NB4 (cell line): ENCODE measurements at places on chromosomes 3 and 15.

- no peak for DNase-seq
These were observed 31.2 kb downstream of the DPH6 start for GRCh38 chr15:35514759-35515158.

GRCh38 chr3:146814601-146815315 is 209.6 kb upstream of the PLSCR5 start:
- DNase-seq: no peak

- DNase-seq: no peak
These were observed 192.0 kb upstream of the HES1 start for GRCh38 chr3:193943851-193944517.

GRCh38 chr15:31228980-31229826 is 97.4 kb upstream of the KLF13 start:
- peak; percentile 54 for DNase-seq

DNA sequence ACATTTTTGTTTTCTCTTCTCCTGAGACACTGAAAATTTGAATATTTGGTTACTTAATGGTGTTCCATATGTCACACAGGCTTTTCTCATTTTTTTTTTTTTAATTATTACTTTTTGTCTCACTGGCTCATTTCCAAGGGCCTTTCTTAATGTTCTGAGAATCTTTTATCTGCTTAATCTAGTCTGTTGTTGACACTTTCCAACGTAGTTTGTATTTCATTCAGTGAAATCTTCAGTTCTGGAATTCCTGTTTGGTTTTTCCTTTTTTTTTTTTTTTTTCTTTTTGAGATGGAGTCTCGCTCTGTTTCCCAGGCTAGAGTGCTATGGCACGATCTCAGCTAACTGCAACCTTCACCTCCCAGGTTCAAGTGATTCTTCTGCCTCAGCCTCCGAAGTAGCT is 42.7 kb downstream of the NCK1 start:
- no peak for DNase-seq

DNA sequence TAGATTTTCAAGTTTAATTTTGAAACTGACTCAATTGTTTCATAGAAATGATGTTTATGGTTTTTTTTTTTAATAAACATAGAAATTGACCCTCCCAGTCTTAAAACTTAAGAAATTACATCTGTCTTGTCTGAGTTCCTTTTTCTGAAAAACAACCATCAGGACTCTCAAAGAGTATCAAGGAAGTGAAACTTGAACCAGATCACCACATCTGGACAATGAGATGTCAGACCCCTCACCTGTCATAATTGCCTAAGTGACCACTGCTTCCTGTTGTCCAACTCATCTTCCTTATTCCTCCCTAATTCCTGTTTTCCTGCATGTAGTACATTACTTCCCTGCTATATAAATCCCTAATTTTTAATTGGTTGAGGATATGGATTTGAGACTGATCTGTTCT is 441.5 kb upstream of the ARHGEF26 start:
- peak; percentile 14 for DNase-seq

DNA sequence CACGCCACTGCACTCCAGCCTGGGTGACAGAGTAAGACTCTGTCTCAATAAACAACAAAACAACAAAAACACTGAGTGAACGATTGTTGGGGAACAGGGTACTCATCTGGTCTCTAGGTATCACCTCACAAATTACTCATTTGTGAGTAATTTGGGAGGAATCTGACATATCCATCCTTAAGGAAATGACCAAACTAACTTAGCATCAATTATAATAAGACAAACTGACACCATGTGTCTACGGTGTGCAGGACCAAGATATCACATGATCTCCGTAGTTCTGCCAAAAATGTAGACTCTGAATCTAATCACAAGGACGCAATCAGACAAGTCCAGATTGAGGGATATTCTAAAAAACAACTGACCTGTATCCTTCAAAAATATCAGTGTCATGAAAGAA is 12.0 kb upstream of the DAPK2 start:
- DNase-seq: no peak

DNA sequence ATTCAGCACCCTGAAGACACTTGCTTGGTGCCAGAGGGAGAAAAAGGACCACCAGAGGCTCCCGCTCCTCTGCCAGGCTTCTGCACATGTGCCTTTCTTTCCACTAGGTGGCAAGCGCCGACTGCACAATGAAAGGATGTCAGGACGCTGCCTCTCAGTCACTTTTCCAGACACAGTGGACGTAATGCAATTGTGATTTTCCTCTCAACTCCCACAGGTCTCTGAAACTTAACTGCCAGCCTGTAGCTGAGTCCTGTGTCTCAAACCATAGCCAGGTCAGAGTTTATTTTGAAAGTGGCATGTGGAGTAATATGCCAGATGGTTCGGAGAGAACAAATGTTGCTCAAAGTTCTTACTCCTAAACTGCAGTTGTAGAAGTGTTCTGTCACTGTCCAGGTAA is 162.9 kb downstream of the ITPR1 start:
- DNase-seq: peak; percentile 68

GRCh38 chr15:68821190-68821840 is 620 bp upstream of the ANP32A start:
- peak; percentile 50 for DNase-seq

- DNase-seq: peak; percentile 40
These were observed 31.5 kb upstream of the FAM81A start for GRCh38 chr15:59406446-59406845.

DNA sequence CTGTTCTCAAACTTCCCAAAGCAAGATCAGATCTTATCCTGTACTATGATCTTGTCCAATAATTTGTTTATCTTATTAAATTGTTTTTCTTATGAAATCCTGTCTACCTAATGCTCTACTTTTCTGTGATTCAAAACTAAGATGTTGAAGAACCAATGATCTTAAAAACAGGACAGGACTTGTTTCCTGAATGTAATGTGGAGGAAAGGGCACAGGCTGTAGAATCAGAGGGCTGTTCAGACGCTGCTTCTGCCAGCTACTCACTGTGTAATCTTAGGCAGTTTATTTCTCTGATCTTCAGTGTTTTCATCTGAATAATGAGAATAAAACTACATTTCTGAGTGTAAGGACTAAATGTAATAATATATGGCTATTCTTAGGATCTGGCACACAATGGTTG is 20.1 kb upstream of the DMXL2 start:
- no peak for DNase-seq

- peak; percentile 26 for DNase-seq
These were observed 5.0 kb downstream of the MASP1 start for GRCh38 chr3:187286467-187287059.

DNA sequence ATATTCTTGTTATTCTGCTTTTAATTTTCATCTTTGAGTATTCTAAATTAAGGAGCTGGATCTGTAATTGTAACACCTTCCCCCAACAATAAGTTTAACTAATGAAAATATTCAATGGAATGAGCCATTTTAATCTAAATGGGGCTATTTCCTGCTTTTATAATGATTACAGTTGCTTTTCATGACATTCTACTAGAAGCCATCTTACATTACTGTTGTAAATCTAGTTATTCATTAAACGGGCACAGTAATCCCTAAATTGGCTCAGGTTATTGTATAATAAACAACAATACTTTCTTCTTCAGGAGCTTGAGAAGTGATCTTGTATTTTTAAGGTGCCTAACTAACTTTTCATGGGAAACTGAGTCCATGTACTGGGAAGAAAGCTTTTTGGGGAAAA is 8.5 kb downstream of the FLNB start:
- no peak for DNase-seq

DNA sequence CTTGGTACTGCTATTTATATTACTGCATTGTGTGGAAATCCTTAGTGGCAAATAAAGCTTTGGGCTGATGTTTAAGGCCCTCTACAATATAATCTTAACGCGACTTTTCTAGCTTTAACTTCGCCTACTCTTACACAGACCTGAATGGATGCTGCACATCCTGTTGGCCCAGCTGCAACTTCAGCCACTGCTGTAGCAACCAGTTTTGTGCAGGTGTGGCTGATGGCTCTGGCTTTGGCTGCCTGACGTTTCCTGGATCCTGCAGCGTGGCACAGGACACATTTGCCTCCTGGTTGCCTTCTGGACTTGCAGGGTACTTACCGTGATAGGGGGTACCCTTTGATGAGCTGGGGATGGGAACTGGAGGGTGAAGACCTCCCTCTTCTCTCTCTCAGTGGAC is 20.2 kb upstream of the ERICH6 start:
- DNase-seq: no peak

DNA sequence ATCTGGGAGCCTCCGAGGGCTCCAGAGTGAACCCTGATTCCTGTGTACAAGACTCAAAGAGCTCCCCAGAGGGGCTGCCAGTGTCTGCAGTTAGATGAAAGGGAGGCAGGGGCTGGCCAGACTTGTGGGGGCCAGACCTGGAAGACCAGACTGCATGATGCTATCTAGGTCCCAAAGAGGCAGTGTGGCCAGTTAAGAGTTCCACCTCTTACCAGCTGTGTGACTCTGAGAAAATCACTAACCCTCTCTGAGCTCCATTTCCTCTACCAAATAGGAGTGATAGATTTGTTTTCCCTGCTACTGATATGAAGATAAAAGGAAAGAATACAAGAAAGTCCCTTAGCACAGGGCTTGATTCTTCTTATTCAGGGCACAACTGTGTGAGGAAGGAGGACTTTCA is 29.0 kb downstream of the ACSBG1 start:
- no peak for DNase-seq

DNA sequence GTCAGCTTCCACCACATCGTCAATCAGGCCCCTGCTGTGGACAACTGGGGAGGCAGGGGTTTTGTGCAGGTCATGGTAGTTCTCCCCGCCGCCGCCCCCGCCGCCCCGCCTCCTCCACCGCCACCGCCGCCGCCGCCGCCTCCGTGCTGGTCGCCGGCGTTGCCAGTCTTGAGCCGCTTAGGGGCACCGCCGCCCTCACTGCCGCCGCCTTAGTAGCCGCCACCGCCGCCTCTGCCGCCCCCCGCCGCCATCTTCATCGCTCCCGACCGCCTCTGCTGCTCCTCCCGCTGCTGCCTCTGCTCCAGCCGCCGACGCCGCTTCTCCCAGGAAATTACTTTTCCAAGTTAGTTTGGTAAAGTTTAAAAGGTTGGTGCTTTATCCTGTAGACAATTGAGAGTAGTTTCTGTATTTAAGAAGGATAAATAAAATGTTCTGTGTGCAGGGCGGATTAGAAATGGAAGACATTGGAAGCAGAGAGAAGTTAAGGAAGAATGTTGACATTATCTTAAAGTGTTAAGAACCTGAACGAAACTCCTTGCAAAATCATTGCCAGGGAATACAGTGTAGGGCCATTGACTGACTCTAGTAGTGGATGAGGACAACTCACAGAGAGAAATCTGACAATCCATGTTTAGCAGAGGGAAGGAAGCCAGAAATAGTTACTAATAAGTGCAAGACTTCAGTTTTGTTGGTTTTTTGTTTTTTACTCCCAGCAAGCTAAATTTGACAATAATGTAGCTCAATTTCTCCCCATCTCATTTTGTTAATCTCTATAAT is 53.0 kb upstream of the GOLGA8A start:
- no peak for DNase-seq

GRCh38 chr3:102466001-102466400 is 31.2 kb downstream of the ZPLD1 start:
- DNase-seq: no peak

DNA sequence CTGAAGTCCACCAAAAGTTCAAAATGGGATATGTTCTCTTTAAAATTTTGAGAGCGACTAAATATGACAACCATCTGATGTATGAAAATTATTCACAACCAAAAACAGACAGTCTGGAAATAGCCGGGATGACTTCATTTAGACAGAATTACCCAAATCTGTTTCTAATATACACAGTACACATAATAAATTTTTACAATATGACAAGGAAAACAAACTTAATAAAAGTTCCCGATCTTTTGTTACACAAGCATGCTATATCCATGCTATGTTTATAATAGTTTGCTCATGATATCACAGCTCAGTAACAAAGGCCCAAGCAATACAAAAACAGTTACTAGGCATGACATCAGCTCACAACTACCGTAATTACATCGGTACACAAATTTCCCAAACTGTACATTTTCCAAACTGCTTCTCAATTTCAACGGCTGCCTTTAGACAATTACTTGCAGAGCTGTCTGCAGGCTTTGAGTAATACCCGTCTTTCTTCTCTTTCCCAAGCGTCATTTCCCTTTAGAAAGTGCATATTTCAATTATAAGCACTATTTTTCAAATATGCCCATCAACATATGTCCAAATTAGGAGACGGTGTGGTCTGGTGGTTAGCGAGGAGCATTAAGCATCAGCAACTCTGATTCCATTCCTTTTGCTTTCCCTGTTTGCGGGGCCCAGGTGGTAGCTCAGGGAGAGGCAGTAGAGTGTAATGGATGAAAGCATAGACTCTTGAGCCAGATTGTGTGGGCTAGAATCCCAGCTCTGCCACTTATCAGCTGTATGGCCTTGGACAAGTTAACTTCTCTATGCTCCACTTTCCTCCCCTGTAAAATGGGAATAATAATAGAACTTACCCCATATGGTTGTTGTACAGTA is 481.2 kb downstream of the FOXP1 start:
- no peak for DNase-seq

DNA sequence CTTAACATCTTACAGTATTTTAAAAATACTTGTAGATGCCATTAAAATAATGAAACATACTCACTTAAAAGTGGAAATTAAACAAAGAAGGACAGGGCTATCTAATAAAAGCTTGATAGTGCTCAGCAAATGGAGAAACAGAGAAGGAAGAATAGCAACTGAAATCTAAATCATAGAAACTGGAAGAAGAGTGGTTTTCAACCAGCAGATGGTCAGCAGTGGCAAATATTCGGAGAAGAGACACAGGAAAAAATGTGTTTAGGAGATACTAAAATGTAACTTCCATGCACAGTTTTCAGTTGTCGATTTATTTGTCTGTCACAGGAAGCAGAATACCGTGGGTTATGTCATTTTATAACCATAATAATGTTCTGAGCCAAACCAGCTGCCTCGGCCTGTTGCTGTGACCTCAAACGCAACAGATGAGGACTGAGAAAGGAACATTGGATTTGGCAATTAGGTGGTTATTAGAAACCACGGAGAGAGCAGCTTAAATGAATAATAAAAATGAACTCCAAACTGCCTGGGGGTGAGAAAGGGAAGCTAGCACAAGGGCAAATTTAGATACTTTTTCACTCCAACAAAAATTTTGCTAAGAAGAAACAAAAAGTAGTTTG is 246.6 kb upstream of the KCNMB2 start:
- DNase-seq: no peak

DNA sequence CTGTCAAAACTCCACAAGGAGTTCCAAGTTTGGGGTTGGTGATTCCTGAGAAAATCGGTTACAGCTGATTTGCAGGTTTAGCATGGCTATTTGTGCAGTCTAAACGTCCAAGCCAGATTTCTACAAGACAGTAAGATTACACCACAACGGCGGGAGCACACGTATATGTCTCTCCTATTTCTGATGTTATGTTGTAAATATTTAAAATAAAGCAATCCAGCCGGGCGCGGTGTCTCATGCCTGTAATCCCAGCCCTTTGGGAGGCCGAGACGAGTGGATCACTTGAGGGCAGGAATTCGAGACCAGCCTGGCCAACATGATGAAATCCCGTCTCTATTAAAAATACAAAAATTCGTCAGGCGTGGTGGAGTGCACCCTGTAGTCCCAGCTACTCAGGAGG is 106.8 kb upstream of the IGF1R start:
- no peak for DNase-seq

- peak; percentile 70 for DNase-seq
These were observed 4.3 kb upstream of the GPR160 start for GRCh38 chr3:170033489-170033888.
